Activated CD4-positive, alpha-beta T cell treated with anti-CD3 and anti-CD28 coated beads for 4 hours (primary cell): ENCODE measurements at places on chromosomes 6 and 20.

- no peak for DNase-seq
These were observed 95.7 kb downstream of the COL21A1 start for GRCh38 chr6:56151609-56152224.

DNA sequence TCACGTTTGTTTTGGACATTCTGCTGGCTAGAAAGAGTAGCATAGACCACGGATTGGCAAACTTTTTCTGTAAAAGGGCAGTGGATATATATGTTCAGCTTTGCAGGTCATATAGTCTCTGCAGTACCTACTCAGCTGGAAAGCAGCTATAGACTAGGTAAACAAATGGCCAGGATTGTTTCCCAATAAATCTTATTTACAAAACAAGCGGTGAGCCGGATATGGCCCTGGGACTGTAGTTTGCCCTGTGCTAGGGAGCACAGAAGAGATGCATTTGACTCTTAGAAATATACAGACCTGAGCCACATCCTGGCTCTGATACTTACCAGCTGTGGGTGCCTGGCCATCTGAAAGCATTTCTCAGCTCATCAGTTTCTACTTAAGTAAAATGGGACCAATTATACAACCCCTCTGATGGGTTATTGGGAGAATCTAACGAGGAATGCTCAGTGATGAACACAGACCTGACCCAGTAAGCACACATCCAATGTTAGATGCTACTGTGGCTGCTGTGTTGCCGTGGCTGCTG lies 120.7 kb downstream of the TSHZ2 start:
- no peak for DNase-seq

- no peak for DNase-seq
These were observed 40.5 kb downstream of the TGM6 start for GRCh38 chr20:2421247-2421646.

DNA sequence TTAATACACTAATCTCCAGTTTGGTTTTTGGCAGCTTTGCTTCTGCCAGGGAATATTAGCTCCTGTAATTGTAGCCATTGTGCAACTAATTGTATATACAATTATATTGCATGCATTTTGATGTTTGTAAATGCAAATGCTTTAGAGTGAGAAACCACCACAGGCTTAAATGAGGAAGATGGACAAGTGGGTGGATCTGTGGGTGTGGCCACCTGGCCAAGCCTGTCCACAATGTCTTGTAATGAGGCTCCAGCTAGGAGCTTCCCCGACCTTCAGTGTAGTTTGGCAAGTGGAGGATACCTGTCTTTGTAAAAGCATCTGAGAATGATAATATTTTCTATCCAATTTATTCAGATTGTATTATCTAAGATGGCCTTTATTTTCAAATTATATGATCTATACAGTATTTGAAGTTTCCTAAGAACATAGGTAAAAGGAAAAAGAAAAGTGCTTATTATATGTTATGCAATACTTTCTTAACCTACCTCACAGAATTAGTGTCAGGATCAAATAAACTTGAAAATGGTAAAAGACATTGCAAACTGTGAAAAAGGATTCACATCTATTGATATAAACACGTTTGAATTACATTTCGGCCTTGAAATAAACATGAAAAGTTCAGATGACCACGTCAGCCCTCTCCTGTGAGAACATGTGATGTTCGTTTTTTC lies 49.3 kb upstream of the ARID1B start:
- DNase-seq, result no peak

- no peak for DNase-seq
These were observed 133.9 kb downstream of the KCNQ5 start for GRCh38 chr6:72755752-72756151.

DNA sequence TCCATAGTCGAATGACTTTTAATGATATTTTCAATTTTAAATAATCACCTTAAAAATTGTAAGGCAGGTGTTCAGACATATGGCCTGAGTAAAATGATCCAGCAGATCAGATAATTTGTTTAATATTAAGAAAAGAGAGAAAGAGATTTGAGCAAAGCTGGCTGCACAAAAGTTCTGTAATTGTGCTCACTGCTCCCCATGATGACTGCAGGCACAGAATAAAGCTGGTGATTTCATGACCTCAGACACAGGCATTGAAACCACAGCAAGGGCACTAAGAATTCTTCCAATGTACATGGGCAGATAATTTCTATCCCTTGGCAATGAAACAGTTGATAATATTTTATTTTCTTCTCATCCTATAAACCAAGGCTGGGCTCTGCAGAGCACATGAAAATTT lies 553.1 kb downstream of the NKAIN2 start:
- no peak for DNase-seq

GRCh38 chr6:128307671-128308070 lies 212.7 kb downstream of the PTPRK start:
- no peak for DNase-seq

DNA sequence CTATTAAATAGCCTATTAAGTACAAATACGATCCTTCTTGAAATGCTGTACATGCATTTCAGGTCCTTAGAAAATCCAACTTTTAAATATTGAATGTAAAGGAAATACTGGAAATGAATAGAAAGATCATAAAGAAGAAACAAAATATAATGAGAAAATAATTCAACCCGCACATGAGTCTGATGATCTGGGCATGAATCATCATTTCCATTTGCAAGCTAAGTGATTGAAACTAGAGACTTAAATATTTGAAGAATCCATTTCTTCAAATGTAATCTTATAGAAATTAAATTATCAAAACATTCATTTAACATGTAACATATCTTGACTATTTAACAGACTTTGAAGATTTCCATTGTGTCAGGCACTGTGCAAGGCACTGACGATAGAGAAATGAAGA lies 977.0 kb downstream of the TFAP2A start:
- DNase-seq, result no peak

- DNase-seq, result no peak
These were observed 356 bp downstream of the BYSL start for GRCh38 chr6:41921712-41921998.

DNA sequence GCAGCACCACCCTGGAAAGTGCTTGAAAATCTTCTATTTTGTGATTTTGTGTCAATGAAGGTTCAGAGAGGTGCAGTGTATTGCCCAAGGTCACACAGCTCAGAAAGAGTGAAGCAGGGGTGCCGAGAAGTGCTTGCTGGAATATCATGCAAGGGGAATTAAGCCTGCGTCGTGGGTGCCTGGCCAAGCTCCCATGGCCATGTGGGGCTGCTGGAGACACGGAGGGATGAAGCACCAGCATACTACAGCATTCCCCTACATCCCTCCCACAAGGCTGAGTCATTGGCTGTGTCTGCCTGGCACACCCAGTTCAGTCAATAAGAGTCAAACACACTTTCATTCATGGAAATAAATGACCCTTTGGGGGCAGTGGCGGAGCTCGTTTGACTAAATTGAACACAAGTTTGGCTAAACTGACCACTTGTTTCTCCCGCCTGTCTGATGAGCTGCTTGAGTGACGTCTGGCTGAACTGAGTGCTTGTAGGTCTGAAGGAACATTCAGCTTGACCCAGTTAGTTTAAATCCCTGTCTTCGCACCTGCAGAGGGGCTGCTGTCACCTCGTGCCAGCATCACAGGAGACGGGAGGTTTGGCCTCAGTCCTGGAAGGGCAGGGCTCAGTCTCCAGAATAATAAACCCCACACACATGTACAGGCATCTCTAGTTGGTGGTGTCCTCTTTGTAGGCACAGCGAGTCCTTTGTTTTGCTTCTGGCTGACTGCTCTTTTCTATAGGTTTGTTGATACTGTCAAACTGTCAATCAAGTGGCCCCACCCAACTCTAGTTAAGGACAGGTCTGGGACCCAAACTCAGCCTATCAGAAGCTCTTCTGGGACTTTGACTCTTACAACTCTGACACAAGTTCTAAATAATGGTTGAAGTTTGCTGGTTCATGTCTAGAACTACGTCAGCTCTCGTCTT lies 8.4 kb upstream of the TGM2 start:
- DNase-seq, result no peak

DNA sequence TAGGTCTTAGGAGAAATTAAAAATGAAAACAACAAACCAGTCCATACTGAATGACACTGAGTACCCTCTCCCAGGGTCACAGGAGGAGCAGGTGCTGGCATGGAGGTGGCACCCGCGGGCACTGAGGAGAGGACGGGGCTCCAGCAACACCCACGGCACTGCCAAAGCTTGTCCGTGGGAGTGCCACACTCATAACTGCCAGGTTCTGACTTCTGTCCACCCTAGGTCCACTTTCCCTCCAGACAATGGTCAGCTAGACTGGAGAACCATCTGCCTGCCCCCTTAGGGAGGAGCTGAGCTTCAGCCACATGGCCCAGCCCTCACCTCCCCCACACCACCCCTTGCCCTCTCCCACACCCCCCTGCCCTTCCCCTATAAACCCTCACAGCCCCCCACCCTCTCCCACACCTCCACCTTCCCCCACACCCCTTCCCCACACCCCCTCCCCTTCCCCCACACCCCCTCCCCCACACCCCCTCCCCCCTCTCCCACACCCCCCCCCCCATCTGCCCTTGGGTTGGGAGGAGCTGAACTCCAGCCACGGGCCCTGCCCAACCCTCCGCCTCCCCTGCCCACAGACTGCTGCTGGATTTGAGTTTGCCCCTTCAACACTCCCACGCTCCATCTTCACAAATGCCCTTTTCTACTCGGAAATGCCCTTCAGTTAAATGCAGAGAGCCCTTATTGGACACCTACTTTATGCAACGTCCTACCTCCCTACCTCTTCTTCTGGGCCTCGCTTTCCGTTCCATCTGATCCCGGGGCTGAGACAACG lies 129.6 kb downstream of the TAF4 start:
- DNase-seq, result no peak

DNA sequence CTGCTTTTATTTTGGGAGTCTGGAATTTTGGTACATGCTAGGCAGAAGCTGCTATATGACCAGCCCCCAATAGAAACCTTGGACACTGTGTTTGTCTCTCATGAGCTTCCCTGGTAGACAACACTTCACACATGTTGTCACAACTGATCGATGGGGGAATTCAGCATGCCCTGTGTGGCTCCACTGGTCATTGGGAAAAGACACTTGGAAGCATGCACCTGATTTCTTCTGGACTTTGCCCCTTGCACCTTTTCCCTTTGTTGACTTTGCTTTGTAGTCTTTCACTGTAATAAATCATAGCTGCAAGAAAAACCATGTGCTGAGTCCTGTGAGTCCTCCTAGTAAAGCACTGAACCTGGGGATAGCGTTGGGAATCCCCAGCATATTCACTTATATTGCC lies 7.9 kb upstream of the WFDC10A start:
- DNase-seq, result no peak

DNA sequence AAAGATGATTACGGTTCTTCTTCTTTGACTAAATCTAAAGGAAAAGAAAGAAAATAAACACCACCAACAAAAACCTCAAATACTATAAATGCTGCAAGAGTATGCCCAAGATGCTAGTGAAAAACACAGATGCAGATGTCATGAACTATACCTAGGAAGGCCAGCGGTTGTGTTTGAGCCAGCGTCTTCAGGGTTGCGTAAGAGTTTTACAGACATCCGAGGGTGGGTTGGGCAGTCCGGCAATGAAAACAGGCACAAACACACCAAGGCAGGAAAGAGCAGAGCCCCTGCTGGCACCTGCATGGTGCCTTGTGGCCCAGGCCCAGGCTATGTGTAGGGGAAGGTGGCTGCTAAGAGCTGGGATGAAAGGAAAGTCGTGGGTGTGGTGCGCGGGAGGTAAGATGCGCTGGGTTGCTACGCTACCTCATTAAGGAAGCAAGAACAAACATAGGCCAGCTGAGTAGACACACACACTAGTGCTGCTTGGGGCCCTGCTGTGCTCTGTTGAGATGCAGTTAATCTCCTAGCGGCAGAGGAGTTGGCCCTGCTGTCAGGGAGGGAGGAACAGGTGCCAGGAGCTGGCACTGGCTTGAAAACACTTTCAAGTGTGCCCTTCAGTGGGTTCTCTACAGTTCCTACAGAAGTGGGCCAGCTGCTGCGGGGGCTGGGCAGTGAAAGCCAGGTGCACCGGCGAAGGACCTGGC lies 170.2 kb upstream of the PLN start:
- no peak for DNase-seq

DNA sequence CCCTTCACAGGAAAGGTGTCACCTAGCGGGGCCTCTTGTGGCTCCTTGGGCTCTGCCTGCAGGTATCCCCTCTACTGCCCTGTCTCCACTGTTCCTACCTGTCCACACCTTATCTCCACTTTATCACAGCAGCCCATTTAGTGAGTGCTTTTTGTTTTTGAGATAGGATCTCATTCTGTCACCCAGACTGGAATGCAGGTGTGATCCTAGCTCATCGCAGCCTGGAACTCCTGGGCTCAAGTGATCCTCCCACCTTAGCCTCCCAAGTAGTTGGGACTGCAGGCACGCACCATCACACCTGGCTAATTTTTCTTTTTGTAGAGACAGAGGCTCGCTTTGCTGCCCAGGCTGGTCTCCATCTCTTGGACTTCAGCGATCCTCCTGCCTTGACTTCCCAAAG lies 48.0 kb downstream of the BCAS4 start:
- no peak for DNase-seq

- no peak for DNase-seq
These were observed 159.1 kb downstream of the QKI start for GRCh38 chr6:163573503-163574179.

DNA sequence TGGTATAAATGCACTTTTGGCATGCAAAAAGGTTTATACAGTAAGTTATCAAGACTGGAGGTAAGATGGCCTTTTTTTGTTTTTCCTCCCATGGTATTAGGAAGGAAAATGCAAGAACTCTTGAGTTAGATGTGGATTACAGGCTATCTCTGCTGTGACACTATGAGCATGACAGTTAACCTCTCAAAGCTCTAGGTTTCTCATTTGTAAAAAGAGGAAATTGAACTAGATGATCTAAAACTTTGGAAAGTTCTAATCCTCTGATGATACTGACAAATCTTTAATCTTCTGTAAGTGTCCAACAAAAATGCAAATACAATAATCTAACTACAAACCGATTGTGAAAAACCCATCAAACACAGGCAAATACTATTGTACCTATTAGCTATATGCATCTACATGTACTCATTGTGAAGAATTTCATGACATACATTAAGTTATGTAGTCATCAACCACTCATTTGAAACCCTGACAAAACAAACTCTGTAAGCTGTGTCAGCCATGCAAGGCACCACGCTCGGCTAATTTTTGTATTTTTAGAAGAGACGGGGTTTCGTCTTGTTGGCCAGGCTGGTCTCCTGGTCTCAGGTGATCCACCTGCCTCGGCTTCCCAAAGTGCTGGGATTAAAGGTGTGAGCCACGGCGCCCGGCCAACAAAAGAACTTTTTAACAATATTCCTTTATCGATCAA lies 4.2 kb downstream of the CDK19 start:
- no peak for DNase-seq

- no peak for DNase-seq
These were observed 133.7 kb downstream of the ERMARD start for GRCh38 chr6:169885131-169885530.
